GM19239 (cell line): ENCODE measurements at places on chromosomes 6 and 20.

GRCh38 chr20:48489656-48490055 is 338.1 kb downstream of the PREX1 start:
- no peak for DNase-seq

- DNase-seq, result no peak
Observed at GRCh38 chr6:4487538-4487937, 288.7 kb upstream of the CDYL start.

DNA sequence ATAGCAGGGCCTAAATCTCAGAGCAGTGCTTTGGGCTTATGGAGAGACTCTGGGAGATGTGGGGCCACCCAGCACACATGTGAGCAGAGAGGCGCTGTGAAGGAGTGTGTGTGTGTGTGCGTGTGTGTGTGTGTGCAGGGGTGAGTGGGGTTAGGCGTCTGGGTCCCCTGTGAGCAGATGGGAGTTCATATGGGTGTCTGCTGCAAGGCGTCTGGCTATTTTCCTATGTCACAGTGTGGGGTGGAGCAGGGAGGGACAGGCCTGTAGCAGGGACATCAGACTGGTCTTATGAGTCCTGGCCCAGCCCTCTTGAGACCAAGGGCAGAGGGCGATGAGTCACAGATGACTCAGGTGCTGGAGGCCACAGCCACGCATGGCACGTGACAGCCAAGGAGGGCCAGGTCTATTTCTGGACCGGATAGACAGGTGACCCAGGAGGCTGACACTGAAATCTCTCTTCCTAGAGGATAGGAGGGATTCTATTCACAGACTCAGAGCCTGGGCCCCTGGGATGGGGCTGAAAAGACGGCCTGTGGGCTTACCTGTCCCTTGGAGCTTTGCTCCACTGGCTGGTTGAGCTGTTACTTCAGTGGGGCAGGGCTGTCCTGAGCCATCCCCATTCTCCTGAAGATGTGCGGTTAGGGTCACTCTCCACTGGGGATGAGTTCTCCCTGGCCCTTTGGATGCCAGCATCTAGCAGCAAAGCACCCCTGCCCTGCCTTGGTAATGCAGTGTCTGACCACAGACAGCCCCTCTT is 28.9 kb downstream of the VEGFA start:
- DNase-seq, result no peak

DNA sequence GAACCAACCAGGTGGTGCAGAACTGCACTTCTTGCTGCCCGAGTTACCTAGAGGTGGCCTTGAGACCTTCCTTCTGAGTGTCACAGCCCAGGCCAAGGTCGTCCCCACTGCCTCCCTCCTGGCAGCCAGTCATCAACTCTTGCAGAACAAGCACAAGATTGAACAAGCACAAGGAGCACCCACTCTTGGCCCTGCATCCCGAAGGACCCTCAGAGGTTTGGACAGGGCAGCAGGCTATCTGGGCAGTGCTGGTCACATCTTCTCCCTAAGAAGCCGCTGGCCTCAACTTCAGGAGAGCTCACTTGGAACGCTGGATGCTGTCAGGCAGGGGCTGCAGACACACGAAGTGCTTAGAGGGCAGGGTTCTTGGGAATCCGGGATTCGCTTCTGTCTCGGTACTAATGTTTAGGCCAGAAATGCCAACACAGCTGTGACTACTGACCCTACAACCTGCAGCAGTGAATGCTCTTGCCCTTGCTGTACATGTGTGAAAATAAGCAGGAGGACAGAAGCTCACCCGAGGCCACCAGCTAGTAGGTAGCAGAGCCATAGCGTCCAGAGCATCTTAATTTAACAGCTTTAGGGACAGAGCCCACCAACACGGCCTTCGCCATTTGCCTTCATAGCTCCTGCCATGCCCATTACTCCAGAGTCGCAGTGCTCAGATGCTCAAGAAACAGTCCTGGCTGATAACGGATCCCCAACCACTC is 4.0 kb upstream of the ACSS1 start:
- no peak for DNase-seq

GRCh38 chr20:51410586-51411325 is 131.8 kb downstream of the NFATC2 start:
- DNase-seq, result no peak

DNA sequence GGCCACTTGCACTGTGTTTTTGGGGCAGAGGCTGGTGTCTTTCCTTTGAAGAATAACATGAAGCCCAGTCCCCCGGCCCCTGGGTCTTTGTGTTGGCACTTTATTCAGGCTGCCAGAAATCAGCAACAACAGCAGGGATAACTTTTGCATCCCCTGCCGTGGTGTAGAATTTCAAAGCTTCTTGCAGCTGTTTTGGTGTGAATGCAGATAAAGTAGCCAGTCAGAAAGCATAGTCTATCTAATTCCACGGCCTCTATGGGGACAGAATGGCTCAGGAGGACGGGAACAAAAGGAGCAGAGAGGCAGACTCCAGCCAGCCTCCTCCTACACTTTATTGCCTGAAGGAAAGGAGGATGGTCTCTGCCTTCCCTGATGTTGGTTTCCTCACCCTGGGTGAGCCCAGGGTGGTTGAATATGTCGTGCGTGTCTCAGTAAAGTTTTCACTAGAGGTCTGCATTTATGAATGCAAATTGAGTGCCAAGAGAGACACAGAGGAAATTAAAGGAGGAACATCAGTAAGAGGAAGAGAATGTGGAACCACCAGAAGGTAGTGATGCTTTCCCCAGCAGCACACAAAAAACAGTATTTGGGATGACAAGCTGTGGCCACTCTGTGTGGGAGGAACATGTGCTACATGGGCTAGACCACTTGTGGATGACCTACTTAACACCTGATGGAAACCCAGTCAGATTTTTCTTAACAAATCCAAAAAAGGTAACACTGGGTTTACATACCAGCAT is 125.9 kb upstream of the TRAF3IP2 start:
- no peak for DNase-seq

- no peak for DNase-seq
Observed at GRCh38 chr6:109260701-109261100, 121.6 kb downstream of the CD164 start.

DNA sequence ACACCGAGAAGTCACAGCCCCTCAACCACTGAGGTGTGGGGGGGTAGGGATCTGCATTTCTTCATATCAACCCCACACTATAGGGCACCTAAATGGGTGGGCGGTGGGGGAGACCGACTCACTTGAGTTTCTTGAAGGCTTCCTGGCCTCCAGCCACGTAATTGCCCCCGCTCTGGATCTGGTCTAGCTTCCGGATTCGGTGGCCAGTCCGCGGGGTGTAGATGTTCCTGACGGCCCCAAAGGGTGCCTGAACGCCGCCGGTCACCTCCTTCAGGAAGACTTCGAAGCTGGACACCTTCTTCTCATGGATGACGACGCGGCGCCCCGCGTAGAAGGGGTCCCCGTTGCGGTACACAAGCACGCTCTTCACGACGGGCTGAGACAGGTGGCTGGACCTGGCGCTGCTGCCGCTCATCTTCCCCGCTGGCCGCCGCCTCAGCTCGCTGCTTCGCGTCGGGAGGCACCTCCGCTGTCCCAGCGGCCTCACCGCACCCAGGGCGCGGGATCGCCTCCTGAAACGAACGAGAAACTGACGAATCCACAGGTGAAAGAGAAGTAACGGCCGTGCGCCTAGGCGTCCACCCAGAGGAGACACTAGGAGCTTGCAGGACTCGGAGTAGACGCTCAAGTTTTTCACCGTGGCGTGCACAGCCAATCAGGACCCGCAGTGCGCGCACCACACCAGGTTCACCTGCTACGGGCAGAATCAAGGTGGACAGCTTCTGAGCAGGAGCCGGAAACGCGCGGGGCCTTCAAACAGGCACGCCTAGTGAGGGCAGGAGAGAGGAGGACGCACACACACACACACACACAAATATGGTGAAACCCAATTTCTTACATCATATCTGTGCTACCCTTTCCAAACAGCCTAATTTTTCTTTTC is at the start of gene DCDC2:
Gene DCDC2, minus strand, starts transcription at position 724 of the 883 bp plus-strand sequence. Its CDS starts 309 bp downstream, at position 415.
- DNase-seq, result no peak
